OCI-M1 (cell line): ENCODE measurements at places on chromosomes 6 and 20.

DNA sequence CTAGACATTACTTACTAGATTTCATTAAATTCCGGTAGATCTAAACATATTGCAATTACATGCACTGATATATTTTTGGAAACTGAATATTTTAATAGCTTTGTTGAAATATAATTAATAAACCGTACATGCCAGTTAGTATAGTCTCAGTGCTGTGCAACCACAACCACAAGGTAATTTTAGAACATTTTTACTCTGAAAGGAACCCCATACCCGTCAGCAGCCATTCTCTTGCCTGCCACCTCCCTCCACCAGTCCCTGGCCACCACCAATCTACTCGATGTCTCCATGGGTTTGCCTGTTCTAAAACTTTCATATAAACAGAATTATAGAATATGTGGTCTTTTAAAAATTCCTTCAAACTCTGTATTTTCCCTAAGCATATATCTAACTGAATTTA lies 293.9 kb downstream of the THBS2 start:
- no peak for DNase-seq

DNA sequence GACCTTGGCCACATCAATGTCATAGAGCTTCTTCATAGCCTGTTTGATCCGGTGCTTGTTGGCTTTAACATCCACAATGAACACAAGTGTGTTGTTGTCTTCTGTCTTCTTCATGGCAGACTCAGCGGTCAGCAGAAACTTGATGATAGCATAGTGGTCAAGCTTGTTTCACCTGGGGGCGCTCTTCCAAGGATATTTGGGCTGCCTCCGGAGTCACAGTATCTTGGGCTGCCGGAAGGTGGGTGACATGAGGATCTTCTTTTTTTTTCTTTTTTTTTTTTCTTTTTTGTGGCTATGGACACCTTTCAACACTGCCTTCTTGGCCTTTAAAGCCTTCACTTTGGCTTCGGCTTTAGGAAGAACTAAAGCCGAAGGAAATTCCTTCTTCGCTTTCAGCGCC lies 244.6 kb downstream of the GJA1 start:
- no peak for DNase-seq

- no peak for DNase-seq
Measured at GRCh38 chr6:109743739-109744138, 52.6 kb downstream of the FIG4 start.

GRCh38 chr6:150112233-150112632 lies 30.6 kb upstream of the PPP1R14C start:
- no peak for DNase-seq

GRCh38 chr6:69985180-69985579 lies 118.8 kb downstream of the COL19A1 start:
- peak; percentile 61 for DNase-seq

DNA sequence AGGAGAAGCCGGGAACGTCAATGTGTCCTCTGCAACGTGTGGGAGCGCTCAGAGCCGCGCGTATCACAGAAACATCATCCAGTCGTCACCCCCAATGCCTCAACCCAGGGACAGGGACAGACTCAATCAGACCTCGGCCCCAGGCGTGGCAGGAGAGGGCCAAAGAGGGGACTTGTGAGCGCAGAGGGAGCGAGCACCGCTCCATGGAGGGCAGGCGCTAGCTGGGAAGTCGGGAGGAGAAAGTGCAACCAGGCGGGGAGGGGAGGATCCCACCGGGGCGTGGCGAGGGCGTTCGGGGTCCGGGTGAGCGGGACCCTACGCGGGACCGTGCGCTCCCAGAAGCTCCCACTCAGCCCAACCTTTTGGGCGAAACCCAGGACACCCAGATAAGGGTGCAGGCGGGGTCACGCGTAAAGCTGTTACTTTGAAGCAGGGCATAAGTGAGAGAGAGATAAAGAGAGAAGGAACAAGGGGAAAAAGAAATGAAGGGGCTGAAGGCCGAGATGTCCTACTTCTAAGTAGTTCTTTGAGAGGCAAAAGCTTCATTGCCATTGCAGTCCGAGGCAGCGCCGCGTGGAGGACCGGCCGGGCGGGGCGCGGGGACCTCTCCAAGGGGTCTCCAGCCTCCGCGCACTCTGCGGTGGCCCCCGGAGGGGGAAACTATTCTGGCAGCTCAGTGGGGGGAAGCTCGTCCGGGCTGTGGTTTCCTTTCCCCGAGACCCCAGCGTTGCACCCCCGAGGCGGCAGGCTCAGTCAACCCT lies 862 bp upstream of the SOBP start:
- DNase-seq: peak; percentile 52

DNA sequence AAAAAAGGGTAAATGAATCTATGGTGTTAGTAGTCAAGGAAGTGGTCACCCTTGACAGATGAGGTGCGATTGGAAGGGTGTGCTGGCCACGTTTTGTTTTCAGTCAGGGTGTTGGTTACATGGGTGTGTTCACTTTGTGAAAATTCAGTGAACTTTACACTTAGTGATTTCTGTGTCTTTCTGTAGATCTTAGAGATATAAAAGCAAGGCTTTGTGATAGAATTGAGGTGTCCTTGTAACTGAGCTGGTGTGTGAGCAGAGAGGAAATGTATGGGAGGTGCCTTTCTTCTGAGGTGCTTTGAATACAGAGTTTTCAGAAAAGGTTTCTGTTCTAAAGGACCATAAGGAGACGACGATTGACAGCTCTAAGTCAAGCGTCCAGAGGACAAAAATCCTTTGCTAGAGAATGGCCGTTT lies 90.5 kb downstream of the SAMD3 start:
- DNase-seq: no peak

GRCh38 chr6:158703837-158704822 lies 54.3 kb downstream of the SYTL3 start:
- DNase-seq: peak; percentile 91

GRCh38 chr20:38799203-38799602 lies 6.3 kb upstream of the PPP1R16B start:
- DNase-seq: no peak
